Left forelimb (tissue), 1 donor: ENCODE measurements at places on chromosomes 6 and 20.

GRCh38 chr20:56005389-56005715 is at the start of gene CBLN4:
TSS of gene CBLN4 (minus strand) at chr20:56005519. CDS start at chr20:56004171, 1,348 bp downstream.
- DNase-seq: no peak

DNA sequence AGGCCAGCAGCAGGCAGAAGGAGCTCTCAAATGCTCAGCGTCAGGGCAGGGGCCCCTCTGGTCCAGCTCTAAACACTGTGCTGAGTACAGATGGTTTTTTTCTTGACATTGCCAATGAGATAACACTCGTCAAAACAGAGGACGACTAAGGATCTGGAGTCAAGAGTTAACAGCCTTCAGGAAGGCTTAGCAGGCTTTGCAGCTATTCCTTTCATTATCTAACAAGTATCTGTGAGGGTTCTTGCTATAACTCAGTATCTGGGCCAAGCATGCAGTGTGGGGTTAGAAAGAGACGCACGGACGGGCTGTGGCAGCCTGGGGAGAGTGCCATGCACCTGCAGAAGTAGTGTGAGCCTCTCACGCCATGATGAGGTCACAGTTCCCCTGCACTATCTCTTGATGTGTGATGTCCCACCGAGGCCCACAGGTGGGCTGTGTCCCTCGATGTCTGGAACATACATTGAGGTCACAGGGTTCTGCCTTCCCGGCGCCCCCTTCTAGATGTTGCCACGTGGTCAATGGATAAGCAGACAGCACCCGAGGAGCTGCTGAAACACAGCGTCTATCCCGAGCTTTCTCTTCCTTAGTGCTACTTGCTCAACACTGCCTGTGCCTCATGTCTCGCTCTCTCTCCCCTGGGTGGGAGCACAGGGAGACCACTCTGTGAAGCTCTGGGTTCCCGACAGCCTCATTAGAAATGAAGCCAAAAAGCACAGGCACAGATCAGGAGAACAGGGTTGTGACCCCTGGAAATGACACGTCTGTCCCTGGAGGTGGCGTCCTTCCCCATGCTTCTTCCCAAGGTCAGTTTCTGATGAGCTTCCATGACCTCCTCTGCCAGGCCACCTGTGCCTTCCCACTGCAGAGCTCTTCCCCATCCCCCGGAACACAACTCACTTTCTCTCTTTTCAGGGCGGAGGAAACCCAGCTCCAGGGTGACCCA is 85.5 kb upstream of the RPS6KA2 start:
- no peak for DNase-seq

GRCh38 chr6:150235218-150235617 is 92.4 kb downstream of the PPP1R14C start:
- no peak for DNase-seq

DNA sequence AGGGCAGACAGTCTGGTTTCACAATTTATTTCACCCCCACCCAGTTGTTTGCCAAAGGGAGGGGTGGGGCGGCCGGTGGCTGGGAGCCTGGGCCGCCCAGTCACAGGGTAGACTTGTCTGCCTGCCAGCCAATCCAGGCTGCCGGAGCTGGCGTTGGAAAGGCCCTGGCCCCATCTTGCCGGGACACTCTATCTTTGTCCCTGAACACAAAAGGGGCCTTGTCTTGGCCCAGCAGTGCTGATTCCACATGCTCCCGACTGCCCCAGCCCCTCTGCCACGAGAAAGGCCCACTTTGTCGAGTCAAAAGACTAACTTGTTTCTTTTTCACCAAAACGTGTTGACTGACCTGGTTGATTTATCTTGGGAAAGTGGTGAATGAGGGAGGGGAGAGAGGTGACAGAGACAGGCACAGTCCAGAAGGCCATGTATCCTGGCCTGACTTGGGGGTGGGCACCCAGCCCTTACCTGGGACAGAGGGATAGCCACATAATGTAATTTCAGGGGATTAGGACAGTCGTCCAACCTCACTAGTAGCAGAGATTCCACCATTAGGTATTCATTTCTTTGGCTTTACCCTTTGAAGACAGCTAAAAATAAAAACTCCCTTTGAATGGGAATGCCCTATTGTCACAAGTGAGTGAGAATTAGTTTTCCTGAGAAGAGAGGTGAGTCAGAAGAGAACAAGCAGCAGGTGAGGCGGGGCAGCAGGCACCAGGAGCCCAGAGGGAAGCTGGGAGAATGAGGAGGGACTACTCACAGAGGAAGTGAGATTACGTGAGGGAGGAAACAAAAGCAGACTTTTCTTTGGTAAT is 67.0 kb upstream of the SIRPA start:
- DNase-seq: no peak

DNA sequence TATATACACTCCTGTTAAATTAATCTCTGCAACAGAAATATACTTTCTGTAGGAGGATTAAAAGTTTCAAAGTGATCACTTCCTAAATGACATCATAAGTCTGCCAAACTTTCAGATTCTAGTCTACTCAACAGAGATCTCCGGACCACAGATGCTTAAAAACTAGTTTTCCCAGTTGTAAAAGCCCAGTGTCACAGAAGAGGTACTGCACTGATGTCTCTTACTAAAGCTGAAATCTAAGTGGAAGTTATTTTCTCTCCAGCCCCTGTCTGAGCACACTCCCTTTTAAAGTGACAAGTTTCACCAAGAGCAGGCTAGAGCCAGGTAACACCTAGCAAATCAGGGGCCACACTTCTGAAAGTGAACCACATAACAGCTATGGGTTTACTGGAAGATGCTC is 71.6 kb upstream of the DST start:
- DNase-seq: no peak

DNA sequence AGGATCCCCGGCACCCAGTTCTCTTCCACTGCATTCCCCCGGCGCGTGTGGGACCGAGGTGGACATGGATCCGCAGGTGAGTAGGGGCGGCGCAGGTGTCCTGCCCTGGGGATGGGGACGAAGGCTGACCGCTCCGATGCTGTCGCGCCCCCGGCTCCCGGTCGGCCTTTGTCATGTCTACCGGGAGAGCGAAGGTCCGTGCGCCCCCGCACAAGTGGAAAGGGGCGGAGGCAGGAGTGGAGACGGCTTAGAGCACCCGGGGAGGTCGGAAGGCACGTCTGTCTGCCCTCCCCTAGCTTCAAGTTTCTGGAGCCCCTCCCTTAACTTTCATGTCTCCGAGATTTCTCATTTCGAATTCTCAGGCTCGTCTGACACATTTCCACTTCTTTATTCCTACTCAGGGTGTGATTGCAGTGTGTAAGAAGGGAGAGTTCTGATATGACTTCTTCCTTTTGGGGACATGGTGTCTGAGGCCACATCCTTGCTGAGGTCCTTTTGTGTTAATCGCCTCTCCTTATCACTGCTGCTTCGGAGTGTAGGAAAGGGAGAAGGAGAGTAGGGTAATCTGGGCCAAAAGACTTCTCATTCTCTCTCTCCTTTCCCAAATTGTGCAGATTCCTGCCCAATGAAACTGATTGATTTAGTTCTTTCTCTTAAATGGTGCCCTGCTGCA is 435 bp downstream of the KIFC1 start:
- no peak for DNase-seq

GRCh38 chr6:16482702-16483314 is 244.4 kb downstream of the GMPR start:
- DNase-seq: no peak

- no peak for DNase-seq
Measured at GRCh38 chr20:20668639-20669038, 43.8 kb downstream of the RALGAPA2 start.

GRCh38 chr20:38050686-38051085 is 17.1 kb downstream of the RPRD1B start:
- DNase-seq: no peak

DNA sequence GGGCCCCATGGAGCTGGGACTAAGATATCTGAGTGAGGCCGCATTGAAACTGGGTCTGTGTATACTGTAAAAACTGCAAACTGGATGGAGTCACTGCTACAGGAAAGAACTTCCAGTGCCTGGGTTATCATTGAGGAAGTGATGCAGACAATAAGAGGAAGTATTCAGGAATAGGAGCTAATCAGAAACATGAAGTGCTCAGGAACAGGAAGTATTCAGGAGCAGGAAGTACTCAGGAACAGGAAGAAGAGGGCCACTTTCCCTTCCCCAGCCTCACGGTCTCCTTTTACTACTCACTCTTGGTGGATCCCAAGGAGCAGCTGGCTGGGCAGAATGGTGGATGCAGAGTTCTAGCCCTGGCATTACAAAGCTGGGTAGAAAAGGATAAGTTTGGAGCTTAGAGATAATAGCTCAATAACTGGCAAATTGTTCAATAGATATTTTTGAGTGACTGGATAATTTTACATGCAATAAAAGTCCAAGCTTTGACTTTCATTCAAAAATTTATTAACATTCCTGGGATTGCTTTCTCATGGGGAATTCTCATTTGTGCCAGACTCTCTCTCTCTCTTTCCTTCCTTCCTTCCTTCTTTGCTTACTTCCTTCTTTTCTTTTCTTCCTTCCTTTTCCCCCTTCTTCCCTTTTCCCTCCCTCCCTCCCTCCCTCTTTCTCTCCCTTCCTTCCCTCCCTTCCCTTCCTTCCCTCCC is 82.2 kb upstream of the PAX1 start:
- DNase-seq: no peak

- DNase-seq: no peak
Measured at GRCh38 chr6:157961153-157961831, 20.4 kb upstream of the SYNJ2 start.

GRCh38 chr20:53872561-53873229 is 197.7 kb downstream of the BCAS1 start:
- DNase-seq: no peak
